ENCODE measurements at places on chromosomes 16 and 17.

- no peak for DNase-seq
Measured at GRCh38 chr17:65942592-65942991, 249.3 kb downstream of the CEP112 start.

- peak; percentile 54 for DNase-seq
Measured at GRCh38 chr17:40092581-40092980, 7.8 kb downstream of the NR1D1 start.

DNA sequence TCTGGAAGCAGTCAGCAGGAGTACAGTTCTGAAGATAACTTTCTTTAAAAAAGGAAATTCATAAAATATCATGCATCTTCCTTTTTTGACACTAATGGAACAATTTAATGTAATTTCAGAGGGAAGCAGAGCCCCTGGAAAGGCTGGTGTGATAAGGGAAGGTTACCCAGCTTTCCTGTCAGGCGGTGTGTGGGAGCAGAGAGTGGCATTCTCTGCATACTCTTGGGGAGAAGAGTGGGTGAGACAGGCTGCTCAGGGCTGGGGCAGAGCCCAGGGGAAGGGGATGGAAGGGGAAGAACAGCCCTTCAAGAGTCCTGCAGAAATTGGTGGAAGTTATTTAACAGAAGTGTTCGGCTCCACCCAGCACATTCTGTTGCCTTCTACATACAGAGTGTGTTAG, 84.7 kb downstream of the PRKCB start:
- DNase-seq: no peak

DNA sequence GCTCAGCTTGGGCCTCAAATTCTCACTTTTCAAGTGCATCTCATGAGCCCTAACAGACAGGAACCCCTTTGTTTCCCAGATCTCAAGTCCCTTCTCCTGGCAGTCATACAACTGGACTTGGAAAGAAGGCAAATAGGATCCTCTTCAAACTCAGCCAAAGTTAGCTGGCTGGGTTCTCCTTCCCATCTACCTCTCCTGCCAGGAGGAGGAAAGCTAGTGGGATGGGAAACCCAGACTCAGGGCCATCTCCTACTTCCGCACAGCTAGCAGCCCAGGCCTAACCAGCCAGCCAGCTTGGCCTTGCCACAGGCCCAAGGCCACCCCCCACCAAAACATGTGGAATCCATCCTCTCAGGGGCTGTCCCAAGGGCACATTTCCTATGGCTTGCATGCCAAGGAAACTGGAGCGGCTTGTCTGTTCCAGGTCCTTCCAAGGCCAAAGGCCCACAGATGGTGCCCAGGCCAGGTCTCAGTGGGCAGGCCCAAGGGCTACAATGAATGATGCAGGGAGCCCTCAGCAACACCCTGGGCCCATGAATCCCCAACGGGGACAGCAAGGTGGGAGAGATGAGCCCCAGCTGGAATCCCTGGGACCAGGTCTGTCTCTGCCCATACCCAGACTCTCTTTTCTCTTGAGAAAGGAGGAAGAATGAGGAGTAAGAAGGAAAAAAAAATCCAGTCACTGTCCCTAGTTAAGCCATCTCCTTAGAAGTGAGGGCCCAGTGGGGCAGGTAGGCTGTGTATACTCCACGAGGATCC, 1.7 kb downstream of the SMARCD2 start:
- no peak for DNase-seq

GRCh38 chr17:74190154-74190553, 13.3 kb upstream of the RPL38 start:
- DNase-seq: no peak

DNA sequence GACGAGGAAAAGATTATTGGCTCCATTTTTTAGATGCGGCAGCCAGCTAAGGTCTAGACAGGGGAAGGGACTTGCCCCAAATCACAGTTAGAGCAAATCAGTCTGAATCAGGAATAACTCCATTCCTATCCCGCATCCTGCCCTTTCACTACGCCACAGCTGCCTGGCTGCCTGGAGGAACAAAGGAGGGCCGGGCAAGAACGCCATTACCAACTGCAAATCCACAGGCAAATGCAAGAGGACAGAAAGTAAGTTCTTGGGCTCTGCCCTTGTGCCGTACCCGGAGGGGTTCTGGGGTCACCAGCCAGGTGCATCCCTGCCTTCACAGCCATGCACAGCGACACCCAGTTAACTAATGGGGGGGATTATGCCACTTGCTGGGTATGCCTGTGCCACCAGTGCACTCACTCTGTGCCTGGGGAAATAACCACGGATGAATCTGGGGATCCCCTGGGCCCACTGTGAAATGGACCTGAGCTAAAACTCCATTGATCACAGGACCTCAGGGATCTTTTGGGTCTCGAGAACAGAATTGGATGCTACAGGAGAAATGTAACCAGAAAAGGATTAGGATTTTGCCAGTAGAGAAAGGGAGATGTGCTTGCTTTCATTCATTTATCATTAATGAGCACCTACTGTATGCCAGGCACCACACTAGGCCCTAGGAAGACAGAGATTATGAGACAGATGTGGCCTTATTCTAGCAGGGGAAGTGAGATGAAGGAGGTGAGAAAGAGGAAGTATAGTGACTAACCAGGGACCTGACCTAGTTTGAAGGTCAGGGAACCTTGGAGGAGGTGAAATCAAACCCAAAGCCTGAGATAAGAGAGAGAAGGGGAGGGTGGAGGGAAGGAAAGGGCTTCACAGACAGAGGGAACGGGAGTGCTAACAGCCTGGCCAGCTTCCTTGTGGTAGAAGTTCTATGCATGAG, 17.7 kb downstream of the BCL7C start:
- no peak for DNase-seq

- DNase-seq: no peak
Measured at GRCh38 chr16:28183484-28183883, 28.3 kb downstream of the XPO6 start.

DNA sequence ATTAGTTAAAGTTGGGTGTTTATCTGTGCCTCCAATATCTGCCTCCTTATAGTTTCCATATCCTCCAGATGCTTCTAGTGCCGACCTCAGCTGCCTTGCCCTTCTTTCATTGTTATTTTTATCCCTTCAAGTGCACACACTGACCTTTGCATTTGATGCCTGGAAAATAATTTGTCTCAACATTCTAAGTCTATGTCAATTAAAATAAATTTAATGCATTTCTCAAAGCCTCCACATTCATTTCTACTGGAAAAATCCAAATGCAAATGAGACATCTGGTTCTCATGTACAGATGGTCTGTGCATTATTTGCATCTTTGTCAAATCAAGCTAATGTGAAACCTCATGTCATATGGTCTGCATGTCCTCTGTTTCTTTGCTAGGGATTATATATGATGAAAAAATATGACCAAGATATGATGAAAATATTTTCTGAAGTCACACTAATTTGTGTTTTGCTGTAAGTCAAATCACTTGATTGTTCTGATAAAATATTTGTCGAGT, 61.4 kb downstream of the TMEM100 start:
- no peak for DNase-seq

- DNase-seq: no peak
Measured at GRCh38 chr17:67557921-67558320, 159.8 kb upstream of the NOL11 start.

DNA sequence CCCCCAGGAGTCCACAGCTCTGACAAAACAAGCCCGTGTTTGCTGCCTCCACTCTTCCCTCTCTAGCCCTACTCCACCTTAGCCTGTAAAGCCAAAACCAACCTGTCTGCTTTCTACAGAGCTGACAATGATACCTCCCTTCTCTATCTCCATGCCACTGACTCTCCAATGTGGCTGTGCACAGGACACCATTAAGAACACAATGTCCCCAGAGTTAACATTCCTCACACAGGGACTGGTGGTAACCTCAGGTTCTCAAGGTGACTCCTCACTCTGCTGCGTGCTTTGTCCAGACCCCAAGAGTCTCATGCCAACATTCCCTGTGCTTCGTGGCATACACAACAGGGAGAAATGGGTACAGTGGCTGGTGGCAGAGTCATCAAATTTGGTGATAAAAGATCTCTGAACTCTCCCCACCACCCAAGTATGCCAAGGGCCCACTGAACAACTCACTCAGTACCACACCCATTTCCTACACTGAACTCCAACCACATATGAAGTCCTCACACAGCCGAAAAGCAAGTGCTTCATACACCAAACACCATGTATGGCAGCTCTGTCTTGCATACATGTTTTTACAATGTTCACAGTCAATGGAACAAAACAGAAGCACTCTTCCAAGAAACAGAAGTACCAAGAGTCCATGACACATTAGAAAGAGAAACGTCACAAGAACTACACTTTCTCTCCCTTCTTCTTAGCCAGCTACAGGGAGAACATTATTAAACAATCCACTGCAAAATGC, 21.1 kb downstream of the CSNK2A2 start:
- DNase-seq: no peak

GRCh38 chr17:19551165-19551564, 17.5 kb downstream of the SLC47A1 start:
- DNase-seq: no peak

GRCh38 chr17:19379361-19380065, 1.2 kb downstream of the MAPK7 start:
- DNase-seq: no peak

- DNase-seq: no peak
Measured at GRCh38 chr16:75455677-75456076, 8.8 kb downstream of the TMEM170A start.

GRCh38 chr16:4455081-4455480, 19.3 kb downstream of the NMRAL1 start:
- no peak for DNase-seq

DNA sequence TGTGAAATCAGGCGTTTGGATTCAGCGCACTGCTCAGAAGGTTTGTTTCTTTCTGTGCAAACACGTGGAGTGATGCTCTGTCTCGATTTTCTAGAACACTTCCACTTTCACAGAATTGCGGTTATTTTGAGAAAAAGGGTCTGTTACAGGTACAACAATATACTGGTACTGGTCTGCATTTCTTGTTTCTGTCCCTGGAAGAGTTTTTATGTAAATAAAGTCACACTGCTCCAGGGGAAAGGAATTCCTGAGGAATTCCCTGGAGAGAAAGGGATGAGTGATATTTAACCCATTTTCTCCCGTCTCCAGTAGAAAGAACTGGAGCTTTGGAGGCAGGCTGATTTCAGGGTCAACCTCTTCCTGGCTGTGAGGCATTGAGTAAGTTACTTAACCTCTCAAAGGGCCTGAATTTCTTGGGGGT, 16.2 kb upstream of the RMI2 start:
- no peak for DNase-seq

- no peak for DNase-seq
Measured at GRCh38 chr17:67461876-67462275, 84.8 kb downstream of the PITPNC1 start.

DNA sequence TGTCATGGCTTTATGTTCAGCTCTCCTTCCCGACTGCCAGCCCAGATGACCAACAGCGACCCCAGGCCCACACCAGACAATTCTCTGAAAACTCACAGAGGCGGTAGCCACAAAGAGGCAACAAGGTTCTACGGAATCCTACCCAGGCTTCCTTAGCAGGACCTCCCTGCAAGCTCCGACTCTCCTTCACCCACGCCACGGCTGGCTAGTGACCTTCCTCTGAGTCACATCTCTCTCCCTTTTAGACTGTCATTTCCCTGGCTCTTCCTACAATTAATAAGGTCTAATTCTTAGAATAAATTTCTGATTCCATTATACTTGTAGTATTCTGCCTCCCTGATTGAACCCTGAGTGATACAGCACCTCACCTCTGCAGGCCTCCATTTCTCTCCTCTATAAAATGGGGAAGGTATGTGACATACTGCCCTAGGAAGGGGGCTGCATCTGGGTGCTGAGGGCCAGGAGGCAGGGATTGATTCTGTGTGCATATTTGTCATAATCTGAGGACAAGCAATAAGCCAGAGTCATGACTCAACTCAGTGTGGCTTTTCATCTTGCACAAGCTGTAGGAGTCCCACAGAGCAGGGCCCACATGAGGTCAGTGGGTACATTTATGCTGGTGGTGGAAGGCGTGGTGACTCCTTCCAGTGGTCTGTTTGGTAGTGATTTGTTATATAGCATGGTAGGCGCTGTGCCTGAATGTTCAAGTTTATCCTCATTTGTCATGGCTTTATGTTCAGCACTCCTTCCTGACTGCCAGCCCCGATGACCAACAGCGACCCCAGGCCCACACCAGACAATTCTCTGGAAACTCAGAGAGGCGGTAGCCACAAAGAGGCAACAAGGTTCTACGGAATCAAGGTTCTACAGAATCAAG, 46.2 kb downstream of the SMPD3 start:
- no peak for DNase-seq

- no peak for DNase-seq
Measured at GRCh38 chr17:17087424-17088015, 45.3 kb downstream of the MPRIP start.

GRCh38 chr17:44941712-44942331, 5.8 kb downstream of the KIF18B start:
- no peak for DNase-seq

DNA sequence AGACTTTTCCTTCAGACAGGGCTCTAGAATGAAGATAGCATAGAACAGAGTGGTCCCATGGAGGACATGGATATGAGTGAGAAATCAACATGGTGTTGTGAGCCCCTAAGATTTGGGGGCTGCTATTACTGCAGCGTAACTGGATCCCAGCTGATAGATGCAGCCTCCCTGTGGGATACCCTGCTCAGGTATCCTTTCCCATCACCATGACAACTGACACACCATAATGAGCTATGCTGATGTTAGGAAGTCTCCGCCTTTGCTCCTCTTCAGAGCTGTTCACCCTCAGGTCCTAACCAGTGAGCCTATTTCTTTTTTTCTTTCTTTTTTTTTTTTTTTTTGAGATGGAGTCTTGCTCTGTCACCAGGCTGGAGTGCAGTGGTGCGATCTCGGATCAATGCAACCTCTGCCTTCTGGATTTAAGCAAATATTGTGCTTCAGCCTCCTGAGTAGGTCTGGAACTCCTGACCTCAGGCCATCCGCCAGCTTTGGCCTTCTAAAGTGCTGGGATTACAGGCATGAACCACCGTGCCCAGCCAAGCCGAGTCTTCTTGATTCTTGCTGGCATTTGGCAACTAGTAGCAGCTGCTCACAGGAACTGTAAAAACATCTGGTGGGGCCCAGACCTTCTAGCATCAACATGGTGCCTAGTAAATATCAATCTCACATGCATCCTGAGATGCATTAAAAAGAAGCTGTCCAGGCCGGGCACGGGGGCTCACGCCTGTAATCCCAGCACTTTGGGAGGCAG, 17.1 kb downstream of the STX4 start:
- DNase-seq: no peak

- DNase-seq: no peak
Measured at GRCh38 chr16:23943604-23944003, 107.8 kb downstream of the PRKCB start.

GRCh38 chr16:715477-716199, 720 bp downstream of the METRN start:
- no peak for DNase-seq

GRCh38 chr16:79862601-79863000, 262.1 kb upstream of the MAF start:
- DNase-seq: peak; percentile 88

GRCh38 chr16:12964461-12964860, 63.1 kb downstream of the SHISA9 start:
- DNase-seq: no peak

- DNase-seq: no peak
Measured at GRCh38 chr17:68576811-68577496, 24.2 kb downstream of the FAM20A start.

- no peak for DNase-seq
Measured at GRCh38 chr17:49756323-49757150, 7.4 kb downstream of the FAM117A start.

GRCh38 chr17:74018115-74018514, 185.4 kb upstream of the RPL38 start:
- DNase-seq: no peak
